Stimulated activated CD8-positive, alpha-beta memory T cell treated with anti-CD3 and anti-CD28 coated beads, Interleukin-2, amount 100 ng/mL, for 48 hours (primary cell): ENCODE measurements at places on chromosomes 7 and 10.

- DNase-seq = no peak
These were observed 40.6 kb downstream of the SYPL1 start for GRCh38 chr7:106071356-106071998.

GRCh38 chr7:156160811-156161210 is 348.5 kb upstream of the SHH start:
- no peak for DNase-seq

GRCh38 chr7:134311807-134312206 is 4.9 kb downstream of the SLC35B4 start:
- no peak for DNase-seq

GRCh38 chr10:77609781-77610272 is 27.8 kb downstream of the KCNMA1 start:
- DNase-seq = no peak
